ENCODE measurements at places on chromosomes 3 and 15.

DNA sequence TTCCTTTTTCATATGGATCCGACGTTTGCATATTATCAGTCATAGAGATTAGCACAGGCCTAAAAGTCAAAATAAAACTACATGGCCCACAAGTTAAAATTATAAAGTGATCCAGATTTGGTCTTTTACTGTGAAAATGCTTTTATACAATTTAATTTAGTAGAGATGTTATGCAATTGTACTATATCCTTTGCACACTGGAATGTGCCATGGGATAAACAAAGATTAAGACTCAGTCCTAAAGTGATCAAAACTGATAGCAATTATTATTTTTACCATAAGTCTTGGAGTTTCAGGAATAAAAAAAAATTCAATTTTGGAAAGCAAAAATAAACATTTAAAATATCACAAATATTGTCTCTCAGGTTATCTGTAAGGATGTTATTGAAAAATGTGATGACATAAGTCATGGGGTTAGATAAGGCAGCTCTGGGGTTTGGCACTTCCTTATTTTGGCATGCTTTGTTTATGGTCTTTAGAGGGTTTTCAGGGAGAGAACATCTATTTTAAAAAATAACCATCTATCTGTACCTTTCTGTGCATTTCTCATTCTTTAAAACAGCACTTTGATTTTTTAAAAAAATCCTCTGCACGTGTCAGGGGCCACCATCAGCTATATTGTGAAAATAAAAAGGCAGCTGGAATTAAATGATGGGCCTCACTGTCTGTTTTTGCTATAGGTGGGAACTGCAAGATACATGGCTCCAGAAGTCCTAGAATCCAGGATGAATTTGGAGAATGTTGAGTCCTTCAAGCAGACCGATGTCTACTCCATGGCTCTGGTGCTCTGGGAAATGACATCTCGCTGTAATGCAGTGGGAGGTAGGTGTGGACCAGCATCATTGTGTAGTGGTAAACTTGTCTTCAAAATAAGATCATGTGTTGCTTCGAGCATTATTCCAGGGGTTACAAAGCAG lies 67.3 kb downstream of the TGFBR2 start:
- DNase-seq: no peak

- DNase-seq: no peak
Observed at GRCh38 chr3:75294124-75294523, 370.0 kb upstream of the FRG2C start.

GRCh38 chr3:89107461-89108290 lies at the start of gene EPHA3:
TSS of gene EPHA3 (plus strand) at chr3:89107621. CDS start at chr3:89107749, 128 bp downstream.
- no peak for DNase-seq

- no peak for DNase-seq
Observed at GRCh38 chr3:121737644-121738043, 11.9 kb downstream of the GOLGB1 start.

GRCh38 chr3:53032609-53033008 lies 13.3 kb downstream of the SFMBT1 start:
- DNase-seq: no peak

DNA sequence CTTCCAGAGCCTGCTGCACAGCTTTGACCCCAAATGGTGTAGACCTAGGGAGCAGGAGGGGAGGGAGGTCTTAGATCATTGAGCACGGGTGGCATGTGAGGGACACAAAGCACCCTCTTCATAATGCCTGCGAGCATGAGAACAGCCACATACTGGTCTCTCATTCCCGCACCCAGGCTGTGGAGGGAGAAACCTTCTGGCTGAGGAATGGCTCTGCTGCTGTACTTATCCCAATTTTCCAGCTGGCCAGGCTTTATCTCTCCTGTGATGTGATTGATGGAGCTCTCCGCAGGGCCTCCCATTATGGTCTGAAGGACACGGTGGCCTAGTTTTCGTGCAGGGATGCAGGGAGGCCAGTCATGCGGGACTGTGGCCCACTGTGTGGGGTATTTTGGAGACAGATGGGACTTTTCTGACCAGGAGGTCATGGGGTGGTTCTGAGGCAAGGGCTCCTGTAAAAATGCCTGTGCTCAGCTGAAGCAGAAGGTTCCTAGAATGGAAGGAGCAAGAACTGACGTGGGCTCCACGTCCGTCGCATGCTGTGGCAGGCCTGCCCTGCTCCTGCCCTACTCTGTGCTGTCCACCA lies 251.5 kb downstream of the PLCL2 start:
- no peak for DNase-seq

- no peak for DNase-seq
Observed at GRCh38 chr3:65246561-65246960, 558.8 kb upstream of the ADAMTS9 start.
